ENCODE measurements at places on chromosomes 6 and 20. TPM values are rescaled to one million over a fixed set of nuclear protein-coding genes. Genes with fewer than 3 reads are reported as not detected.

DNA sequence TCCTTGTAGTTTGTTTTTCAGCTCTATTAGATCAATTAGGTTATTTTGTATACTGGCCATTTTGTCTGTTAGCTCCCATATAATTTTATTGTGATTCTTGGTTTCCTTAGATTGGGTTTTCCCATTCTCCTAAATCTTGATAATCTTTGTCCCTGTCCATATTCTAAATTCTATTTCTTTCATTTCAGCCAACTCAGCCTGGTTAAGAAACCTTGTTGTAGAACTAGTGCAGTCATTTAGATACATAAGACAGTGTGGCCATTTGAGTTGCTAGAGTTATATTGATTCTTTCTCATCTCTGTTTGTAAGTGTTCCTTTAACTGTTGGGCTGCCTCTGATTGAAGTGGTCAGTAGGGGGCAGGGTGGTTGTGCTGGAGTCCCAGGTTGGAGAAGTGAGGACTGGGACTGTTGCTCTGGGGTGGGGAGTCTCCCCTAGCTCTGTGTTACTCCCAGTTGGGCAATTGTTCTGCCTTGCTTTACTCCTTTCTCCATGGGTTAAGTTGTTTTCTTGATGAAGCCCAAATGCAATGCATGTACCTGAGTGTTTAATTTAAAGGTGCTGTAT lies 98.8 kb upstream of the NRN1 start:
- no peaks in the 10 kb centered on the region for H3K27me3 ChIP-seq
- no peak overlapping the region for H3K4me3 ChIP-seq
- H3K4me1 ChIP-seq = no peaks in the 10 kb centered on the region
- H3K36me3 ChIP-seq = no peaks in the 10 kb centered on the region
- DNase-seq = no peak

DNA sequence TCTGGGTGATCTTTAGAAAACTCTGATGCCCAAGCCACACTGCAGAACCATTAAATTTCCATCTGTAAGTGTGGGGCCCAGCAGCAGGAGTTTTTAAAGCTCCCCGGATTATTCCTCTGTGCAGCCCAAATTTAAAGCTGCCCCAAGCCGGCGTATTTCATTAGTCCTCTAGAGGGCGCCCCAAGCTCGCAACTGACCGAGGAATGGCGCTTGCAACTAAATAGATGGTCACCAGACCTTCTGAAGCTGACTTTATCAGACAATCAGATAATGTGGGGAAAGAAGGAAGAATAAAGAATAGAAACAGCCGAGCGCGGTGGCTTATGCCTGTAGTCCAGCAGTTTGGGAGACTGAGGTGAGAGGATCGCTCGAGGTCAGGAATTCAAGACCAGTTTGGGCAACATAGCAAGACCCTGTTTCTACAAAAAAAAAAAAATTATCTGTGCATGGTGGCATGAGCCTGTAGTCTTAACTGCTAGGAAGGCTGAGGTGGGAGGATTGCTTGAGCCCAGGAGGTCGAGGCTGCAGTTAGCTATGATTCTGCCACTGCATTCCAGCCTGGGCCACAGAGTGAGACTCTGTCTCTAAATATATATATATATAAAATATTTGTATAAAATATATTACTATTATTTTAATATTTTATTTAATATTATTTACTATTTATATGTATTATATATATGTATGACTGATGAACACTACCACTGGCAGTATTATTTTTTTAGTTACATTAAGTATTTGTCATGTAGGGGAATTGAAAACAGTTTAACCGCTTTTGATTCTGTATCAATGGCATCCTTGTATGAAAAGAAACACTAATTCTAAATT lies 56.0 kb downstream of the OTOR start:
- H3K4me1 ChIP-seq = no peaks in the 10 kb centered on the region
- DNase-seq = peak; percentile 60
- no peak overlapping the region for H3K27ac ChIP-seq
- no peak overlapping the region for H3K4me3 ChIP-seq
- no peaks in the 10 kb centered on the region for H3K36me3 ChIP-seq

DNA sequence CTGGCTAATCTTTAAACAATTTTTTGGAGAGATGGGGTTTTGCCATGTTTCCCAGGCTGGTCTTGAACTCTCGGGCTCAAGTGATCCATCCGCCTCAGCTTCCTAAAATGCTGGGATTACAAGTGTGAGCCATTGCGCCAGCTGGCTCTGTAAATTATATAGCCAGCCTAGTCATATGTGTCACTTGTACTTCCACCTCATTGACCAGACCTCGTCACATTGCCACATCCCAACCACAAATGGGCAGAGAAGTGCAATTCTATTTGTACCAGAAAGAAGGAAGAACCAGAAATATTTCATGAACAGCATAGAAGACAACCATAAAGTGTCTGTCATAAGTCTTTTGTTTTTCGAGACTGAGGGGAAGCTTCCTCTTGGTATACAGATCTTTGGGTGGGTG lies 304.9 kb upstream of the RNF24 start:
- no peaks in the 10 kb centered on the region for H3K27me3 ChIP-seq
- H3K4me1 ChIP-seq = no peaks in the 10 kb centered on the region
- H3K36me3 ChIP-seq = no peaks in the 10 kb centered on the region
- H3K27ac ChIP-seq = no peak overlapping the region
- H3K4me3 ChIP-seq = no peak overlapping the region

Gene PPP1R18
- 11.4 TPM for total RNA-seq

GRCh38 chr20:16758454-16759180 lies 10.5 kb downstream of the OTOR start:
- H3K27ac ChIP-seq = no peak overlapping the region
- H3K4me1 ChIP-seq = no peaks in the 10 kb centered on the region
- H3K4me3 ChIP-seq = no peak overlapping the region
- H3K36me3 ChIP-seq = no peaks in the 10 kb centered on the region

- no peaks in the 10 kb centered on the region for H3K4me1 ChIP-seq
- H3K27me3 ChIP-seq = no peaks in the 10 kb centered on the region
- no peaks in the 10 kb centered on the region for H3K36me3 ChIP-seq
- no peak for DNase-seq
- H3K4me3 ChIP-seq = no peak overlapping the region
Measured at GRCh38 chr6:54981647-54982046, 135.1 kb downstream of the FAM83B start.

DNA sequence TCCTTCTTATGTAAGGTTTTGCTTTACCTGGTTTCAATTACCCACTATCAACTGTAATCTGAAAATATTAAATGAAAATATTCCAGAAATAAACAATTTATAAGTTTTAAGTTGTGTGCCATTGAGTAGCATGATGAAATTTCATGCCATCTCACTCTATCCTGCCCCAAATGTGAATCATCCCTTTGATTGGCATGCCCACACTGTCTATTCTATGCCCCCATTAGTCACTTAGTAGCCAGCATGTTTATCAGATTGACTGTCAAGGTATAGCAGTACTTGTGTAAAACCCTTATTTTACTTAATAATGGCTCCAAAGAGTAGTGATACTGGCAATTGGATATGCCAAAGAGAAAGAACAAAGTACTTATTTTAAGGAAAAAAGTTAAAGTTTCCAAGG lies 403.8 kb downstream of the ADGRB3 start:
- no peaks in the 10 kb centered on the region for H3K36me3 ChIP-seq
- DNase-seq = no peak
- no peak overlapping the region for H3K27ac ChIP-seq
- H3K4me1 ChIP-seq = no peaks in the 10 kb centered on the region
- no peak overlapping the region for H3K4me3 ChIP-seq

Gene WFDC10B
- total RNA-seq = not detected

Gene GINS1
- total RNA-seq = 0.25 TPM

Gene LBP
- total RNA-seq = 761 TPM

DNA sequence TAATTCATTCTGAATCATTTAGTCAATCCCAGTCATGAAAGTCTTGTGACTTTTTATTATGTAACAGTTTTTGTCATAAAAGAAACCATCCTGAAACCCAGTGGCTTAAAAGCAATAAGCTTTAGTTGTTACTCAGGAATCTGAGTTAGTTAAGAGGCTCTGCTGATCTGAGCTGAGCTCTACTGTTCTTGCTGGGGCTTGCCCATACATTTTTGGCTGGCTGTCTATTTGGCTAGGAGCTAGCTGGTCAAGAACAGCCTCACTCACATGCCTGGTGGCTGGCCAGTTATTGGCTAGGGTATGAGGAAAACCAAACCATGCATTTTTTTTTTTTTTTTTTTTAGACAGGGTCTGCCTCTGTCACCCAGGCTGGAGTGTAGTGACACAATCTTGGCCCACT lies 10.6 kb downstream of the TCF21 start:
- H3K4me3 ChIP-seq = no peak overlapping the region
- no peak for DNase-seq
- H3K27ac ChIP-seq = no peak overlapping the region
- H3K4me1 ChIP-seq = peaks cover 8% of the 10 kb centered on the region

GRCh38 chr20:57672953-57673575 lies 36.8 kb downstream of the PMEPA1 start:
- no peak for DNase-seq
- no peak overlapping the region for H3K4me3 ChIP-seq
- no peak overlapping the region for H3K27ac ChIP-seq
- no peaks in the 10 kb centered on the region for H3K36me3 ChIP-seq
- no peaks in the 10 kb centered on the region for H3K4me1 ChIP-seq

- H3K4me1 ChIP-seq = no peaks in the 10 kb centered on the region
- no peaks in the 10 kb centered on the region for H3K27me3 ChIP-seq
- no peaks in the 10 kb centered on the region for H3K36me3 ChIP-seq
- H3K27ac ChIP-seq = no peak overlapping the region
- H3K4me3 ChIP-seq = no peak overlapping the region
Measured at GRCh38 chr6:101069191-101069795, 188.2 kb upstream of the ASCC3 start.

Gene BMP6
- 0.93 TPM for total RNA-seq

- no peak for DNase-seq
- H3K27ac ChIP-seq = no peak overlapping the region
- H3K36me3 ChIP-seq = no peaks in the 10 kb centered on the region
- H3K4me3 ChIP-seq = no peak overlapping the region
- no peaks in the 10 kb centered on the region for H3K4me1 ChIP-seq
Measured at GRCh38 chr6:14857501-14857900, 388.4 kb upstream of the JARID2 start.

- H3K27me3 ChIP-seq = no peaks in the 10 kb centered on the region
- DNase-seq = no peak
Measured at GRCh38 chr6:114339706-114340105, 3.1 kb downstream of the HS3ST5 start.

DNA sequence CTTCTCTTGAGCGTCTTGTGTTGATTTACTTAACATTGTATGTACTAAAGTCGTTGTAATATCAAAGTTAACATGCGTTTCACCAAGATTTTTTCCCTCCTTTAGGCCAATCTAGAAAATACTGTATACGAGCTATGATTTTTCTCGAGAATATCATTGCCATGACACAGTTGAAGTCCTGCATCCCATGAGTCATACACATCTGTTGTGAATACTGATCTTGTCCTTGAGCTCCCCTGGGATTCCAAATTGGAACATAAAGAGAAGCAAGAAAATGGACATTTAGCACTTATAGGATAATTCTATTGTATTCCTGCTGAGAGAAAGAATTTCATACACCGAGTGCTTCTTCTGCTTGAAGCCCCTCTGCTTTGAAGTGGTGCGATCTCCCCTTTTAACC lies 109.6 kb downstream of the SLC35B3 start:
- no peak for DNase-seq
- H3K27ac ChIP-seq = no peak overlapping the region
- H3K4me3 ChIP-seq = no peak overlapping the region
- H3K4me1 ChIP-seq = no peaks in the 10 kb centered on the region
- no peaks in the 10 kb centered on the region for H3K36me3 ChIP-seq

DNA sequence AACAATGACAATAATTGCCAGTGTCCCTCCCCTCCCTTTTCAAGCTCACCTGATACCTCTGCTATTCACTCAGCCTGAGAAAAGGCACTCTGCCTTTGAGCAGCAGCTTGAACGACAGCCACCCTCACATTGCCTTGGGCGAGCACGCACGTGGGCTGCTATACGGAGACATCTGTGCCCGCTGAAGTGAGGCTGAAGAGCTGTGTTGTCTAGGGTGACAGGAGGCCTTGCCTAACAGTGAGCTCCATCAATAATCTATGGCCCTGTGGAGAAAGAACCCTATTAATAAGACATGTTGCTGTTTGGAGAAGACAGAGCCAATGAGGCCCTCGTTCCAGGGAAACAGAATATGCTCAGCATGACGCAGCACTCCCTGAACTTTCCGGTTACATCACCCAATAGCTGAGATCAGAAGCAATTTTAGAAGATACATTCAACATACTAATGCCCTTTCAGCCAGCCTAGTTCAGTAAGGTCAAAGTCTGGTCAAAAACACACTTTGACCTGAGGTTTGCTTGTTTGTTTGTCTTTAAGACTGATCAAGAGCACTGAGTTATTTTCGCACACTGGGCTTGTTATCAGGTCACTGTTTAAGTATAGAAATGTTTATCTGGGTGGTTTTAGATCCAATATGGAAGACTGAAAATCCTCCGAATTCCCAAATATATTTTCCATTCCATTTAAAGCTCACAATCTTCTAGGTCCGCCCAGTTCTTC lies 30.6 kb downstream of the RBM24 start:
- H3K36me3 ChIP-seq = no peaks in the 10 kb centered on the region
- peak overlapping the region; percentile 89 for H3K27ac ChIP-seq
- peaks cover 3% of the 10 kb centered on the region for H3K4me1 ChIP-seq
- H3K4me3 ChIP-seq = no peak overlapping the region

Gene HLA-DPB1
- total RNA-seq = 23.4 TPM

- H3K4me3 ChIP-seq = no peak overlapping the region
- no peaks in the 10 kb centered on the region for H3K27me3 ChIP-seq
- no peaks in the 10 kb centered on the region for H3K4me1 ChIP-seq
- H3K36me3 ChIP-seq = no peaks in the 10 kb centered on the region
Measured at GRCh38 chr6:14286634-14287428, 169.3 kb downstream of the CD83 start.

DNA sequence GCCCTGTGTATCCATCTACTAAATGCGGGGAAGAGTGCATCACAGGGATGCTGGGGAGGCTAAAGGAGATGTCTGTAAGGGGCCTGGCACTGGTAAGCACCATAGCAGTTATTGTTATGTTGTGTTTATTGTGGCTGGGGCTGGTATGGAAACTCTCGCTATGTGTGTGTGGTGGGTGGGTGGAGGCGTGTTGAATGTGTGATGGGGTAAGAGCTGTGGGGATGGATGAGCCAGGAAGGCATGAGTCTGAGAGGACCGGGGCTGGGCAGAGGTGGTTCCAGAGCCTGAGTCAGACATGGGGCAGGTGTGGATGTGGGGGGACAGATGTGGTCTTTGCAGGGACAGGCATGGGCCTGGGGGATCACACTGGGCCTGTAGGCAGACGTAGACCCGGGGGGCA lies 88.1 kb downstream of the GRM4 start:
- H3K27me3 ChIP-seq = no peaks in the 10 kb centered on the region
- H3K4me3 ChIP-seq = no peak overlapping the region
- no peaks in the 10 kb centered on the region for H3K4me1 ChIP-seq
- H3K36me3 ChIP-seq = no peaks in the 10 kb centered on the region
- H3K27ac ChIP-seq = no peak overlapping the region
